ENCODE measurements at places on chromosomes 5 and 9.

DNA sequence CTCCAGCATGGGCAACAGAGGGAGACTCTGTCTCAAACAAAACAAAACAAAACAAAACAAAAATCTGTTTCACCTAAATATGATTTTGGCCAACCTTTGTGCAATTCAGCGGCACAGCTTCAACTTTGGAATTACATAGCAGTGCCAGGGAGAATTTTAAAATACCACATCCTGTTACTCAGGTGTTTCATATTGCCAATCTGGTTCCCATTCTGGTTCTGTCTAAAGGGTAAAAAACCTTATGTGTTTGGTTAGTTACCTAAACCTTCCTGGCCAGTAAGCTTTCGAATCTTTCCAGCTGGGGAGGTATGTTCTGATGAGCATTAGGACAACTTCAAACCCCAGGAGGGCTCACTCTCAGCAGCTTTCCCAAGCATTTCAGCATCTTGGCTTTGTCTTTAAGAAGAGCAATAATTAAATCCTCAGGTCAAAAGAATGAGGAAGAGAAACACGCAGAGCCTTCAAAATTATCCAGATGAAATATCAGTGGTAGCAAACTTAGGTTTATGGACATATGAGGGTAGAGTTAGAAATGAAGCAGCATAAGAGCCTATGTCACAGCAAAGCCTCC is 2.7 kb downstream of the DAB2 start:
- DNase-seq, result no peak

- DNase-seq, result peak; percentile 80
These were observed 10.9 kb downstream of the RAPGEF1 start for GRCh38 chr9:131728961-131729360.

DNA sequence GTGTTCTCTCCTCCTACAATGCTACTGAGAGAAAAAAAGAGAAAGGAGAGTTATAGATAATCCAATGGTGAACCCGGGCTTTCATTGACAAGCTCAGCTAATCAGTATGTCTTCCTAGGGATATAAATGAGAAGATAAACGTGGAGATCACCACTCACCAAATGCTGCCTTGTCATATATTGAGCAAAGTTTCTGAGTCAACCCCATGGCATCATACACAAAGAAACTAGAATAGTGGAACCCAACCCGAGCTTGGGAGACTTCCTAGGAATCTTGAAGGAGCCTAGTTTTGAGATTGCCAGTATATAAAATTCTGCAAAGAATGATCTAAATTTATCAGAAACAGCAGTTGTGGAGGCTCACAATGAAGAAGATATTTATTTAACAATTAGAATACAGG is 47.8 kb downstream of the PTPN3 start:
- DNase-seq, result no peak

DNA sequence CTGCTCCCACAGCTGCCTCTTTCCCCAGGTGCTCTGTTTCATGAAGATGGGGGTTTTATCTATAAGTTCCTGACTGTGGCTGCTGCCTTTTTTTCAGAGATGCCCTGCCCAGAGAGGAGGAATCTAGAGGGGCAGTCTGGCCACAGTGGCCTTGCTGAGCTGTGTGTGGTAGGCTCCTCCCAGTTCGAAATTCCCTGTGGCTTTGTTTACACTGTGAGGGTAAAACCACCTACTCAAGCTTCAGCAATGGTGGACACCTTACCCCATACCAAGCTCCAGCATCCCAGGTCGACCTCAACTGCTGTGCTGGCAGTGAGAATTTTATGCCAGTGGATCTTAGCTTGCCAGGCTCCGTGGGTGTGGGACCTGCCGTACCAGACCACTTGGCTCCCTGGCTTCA is 250.0 kb downstream of the FER start:
- no peak for DNase-seq

GRCh38 chr9:35271637-35272036 is 109.8 kb downstream of the UNC13B start:
- DNase-seq, result no peak

GRCh38 chr9:38227061-38227540 is 158.1 kb upstream of the SHB start:
- peak; percentile 69 for DNase-seq

GRCh38 chr9:117017414-117017985 is 330.4 kb downstream of the TRIM32 start:
- DNase-seq, result no peak

DNA sequence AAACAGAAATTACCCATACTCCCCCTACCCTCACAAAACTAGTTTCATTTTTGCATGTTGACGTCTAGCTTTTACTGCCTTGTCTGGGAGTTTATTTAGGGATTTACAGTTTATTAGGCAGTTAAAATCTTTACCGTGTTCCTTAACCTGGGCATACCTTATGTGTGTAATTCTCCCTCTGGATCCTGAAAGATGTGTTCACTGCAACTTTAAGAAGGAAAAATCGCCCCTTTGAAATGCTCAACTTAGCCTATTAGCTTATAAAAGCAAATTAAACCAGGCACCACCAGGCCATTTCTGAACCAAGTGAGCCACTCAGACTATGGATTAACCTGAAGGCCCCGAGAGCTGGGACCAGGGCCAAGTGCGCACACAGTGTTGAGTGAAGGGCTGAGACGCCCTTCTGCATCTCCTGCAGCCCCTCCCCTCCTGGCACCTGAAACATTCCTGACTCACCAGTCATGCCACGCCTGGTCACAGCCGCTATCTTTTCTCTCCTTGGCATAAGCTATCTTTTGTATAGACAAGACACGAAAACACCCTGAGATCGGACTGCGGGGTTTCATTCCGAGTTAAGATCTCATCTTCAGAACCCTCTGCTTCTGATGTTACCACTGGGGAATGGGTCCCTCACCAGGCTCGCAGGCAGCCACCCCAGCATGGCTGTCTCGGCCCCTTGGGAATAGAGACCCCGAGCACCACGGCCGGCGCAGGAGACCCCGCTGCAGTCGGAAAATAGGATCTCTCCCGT is 111.9 kb downstream of the ROR2 start:
- DNase-seq, result no peak

DNA sequence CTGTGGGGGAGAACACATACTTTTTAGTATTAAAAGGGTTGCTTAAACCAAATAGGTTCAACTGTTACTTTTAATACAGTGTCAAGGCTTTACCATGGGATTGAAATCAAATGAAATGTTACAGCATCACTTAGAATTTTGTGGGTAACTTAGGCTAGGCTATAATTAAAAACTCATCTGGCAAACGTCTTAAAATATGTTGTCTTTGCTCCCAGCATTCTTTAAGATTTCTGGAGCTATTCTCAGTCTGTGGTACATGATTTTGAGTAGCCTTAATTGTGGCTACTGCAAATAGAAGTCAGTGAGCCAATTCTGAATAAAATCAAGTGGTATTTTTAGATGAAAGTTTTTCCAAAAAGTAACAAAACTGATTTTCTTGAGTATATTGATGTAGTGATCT is 30.7 kb downstream of the UHRF2 start:
- no peak for DNase-seq

- no peak for DNase-seq
These were observed 39.2 kb downstream of the PRUNE2 start for GRCh38 chr9:76866689-76867088.

DNA sequence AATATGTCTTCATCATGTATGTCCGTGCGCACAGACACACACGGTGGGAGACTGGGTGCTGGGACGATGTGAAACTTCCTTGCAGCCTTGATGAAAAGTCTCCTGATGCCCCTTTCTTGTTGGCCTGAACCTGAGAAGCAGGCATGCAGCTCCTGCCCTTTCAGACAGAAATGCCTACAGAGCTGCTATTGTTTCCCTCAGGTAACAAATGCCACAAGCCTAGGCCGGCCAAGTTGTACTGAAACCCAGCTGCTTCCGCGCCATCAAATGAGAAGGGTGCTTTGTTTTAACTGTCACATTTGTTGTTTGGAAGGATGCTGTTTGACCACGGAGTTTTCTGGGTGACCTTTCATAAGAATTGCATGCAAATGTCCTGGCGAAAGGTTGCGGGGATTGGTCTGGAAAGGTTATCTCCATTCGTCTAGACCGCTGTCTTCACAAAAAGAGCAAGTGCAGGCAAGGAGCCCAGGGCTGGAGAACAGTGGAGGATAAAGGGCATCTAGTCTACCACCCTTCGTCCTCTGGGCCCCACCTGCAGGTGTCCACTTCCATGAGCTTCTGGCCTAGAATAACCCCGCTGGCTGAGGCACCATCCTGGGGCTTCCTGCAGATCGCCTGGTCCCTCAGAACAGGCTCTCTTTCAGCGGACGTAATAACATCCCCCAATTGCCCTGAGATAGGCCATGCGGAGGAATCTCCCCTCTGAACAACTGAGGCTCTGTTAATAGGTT is 197.2 kb downstream of the SEMA6A start:
- DNase-seq, result no peak
